ENCODE measurements at places on chromosomes 2 and 18.

DNA sequence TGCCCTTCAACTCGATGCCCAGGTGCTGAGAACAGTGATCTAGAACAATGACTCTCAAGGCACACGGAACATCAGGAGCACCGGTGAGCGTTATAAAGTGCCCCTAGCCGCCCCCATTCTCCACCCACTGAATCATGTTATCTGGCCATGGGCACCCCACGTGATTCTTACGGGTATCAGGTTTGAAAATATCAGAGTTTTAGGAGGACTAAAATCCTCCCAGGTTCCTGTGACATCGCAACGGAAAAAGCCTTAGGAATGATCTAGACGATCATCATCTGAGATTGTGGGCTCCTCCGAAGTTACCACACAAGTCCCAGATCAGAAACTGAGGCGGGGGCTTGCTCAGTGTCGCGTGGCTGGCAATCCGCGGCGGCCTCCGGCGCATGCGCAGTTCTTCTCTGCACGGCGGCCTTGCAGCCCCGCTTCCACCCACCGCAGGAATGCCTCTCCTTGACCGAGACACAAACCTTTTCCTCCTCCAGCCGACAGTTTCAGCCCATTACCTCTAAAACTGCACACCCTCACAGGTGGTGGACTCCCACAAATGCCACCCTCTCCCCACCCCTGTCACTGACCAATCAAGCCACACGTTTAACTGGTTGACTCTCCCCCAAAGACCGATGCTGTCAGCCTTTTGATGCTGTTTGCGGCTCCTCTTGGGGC, 5.8 kb upstream of the MRPL33 start:
- peak; percentile 91 for DNase-seq

DNA sequence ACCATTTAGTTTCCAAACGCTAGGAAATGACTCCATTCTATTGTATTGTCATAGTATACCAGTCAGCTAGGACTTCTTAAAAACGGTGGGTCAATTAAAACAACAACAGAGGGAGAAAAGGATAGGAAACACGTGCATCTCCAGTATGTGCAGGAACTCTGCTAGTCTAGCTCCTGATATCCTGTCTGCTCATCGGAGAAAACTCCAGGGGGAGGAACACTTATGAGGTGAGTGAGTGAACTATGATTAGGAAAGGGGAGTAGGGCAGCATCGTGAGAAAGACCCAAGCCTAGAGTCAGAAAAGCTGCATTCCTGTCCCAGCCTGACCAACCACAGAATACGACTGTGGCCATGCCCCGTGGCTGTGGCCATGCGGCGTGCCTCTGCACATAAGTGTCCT, 34.2 kb downstream of the DTNB start:
- no peak for DNase-seq

DNA sequence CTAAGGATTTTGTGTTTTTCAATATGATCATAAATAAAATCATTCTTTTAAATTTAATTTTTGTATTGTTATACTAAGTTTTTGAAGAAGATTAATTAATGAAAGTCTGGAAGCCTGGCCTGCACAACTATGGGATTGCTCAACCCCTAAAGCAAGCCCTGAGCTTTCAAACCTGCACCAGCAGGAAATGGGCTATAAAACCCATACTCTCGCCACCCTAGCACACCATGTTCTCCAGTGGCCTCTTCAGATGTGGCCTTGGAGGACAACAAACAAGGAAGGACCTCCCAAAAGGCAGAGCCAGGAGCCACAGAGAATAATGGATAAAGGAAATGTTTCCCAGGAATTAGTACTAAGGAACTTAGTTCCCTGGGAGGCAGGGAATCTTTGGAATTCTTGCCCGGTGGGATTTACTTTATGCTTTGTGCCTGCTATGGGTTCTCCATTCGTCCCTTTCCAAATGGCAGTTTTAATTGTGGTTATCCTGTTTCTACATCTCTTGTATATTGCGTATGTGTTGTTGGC, 212.5 kb downstream of the ZFP36L2 start:
- DNase-seq, result no peak

DNA sequence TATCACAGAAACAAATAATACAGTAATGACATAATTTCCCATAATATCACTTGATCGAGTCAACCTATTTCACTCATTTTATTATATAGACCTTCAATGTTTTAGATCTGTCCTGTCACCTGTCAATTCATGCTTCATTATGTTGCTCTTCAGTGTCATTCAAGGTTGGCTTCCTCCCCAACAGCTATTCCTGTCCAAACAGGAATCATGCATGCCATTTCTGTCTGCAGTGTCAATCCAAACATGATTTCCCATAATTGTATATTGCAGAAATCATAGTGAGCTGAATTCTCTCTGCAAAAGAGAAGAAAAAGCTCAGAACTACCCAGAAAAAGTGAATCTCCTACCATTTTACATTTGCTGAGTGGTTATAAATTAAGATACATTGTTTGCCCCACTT, 628.6 kb downstream of the NR4A2 start:
- DNase-seq, result no peak

- no peak for DNase-seq
These were observed 130.4 kb downstream of the RNF144A start for GRCh38 chr2:7047661-7048060.

GRCh38 chr18:50749945-50750344, 69.9 kb downstream of the MRO start:
- peak; percentile 45 for DNase-seq

DNA sequence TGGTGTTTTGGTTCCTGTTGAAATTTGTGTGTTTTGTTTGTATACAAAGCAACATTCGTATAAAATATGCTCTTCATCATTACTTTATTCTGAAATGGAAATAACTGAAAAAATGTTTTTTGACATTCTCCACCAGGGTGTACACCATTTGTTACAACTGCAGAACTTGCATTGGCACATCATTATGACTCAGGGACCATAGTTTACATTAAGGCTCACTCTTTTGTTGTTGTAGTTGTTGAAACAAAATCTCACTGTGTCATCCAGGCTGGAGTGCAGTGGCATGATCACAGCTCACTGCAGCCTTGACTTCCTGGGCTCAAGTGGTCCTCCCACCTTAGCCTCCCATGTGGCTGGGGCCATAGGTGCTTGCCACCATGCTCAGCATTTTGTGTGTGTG, 676.6 kb downstream of the TDRD15 start:
- DNase-seq, result no peak

DNA sequence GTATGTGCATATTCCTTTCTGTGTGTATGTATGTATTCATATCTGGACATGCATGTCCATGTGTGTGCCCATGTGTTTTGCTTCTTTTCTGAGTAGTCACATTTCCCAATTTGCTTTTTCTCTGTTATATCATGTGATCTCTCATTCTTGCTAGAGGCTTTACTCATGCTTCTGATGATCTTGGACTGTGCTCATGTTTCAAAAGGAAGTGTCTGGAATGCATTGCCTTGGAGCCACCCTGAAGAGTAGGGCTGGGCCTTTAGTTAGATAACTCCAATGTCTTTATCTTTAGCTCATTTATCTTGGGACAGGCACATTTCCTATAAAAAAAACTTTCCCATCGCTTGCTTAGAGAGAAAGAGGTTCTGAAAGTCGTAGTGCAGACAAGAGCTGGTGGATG, 859.2 kb downstream of the CNTNAP5 start:
- no peak for DNase-seq

DNA sequence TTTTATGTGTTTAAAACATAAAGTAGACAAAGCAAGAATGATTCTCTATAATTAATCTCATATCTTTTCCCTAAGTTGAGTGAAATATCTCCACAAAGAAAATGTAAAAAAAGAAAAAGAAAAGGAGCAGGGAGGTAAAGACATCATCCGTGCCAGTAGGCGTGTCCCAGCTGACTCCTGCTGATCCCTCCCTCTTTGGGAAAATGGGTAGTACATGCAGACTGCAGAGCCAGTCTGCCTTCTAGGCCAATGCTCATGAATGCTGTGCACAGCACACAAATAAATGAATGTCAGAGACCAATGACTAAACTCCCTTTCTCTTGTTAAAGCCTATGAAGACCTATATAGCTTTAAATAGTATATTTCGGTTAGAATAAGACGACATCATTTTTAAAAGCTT, 64.7 kb downstream of the RAPH1 start:
- DNase-seq, result no peak

- DNase-seq, result no peak
These were observed 107.7 kb downstream of the COPS8 start for GRCh38 chr2:237193436-237193835.

- DNase-seq, result no peak
These were observed 29.4 kb upstream of the ST3GAL5 start for GRCh38 chr2:85917887-85918795.

GRCh38 chr18:46073474-46074331, 1.6 kb upstream of the PSTPIP2 start:
- DNase-seq, result peak; percentile 60

GRCh38 chr2:214881647-214882202, 72.2 kb upstream of the BARD1 start:
- no peak for DNase-seq

DNA sequence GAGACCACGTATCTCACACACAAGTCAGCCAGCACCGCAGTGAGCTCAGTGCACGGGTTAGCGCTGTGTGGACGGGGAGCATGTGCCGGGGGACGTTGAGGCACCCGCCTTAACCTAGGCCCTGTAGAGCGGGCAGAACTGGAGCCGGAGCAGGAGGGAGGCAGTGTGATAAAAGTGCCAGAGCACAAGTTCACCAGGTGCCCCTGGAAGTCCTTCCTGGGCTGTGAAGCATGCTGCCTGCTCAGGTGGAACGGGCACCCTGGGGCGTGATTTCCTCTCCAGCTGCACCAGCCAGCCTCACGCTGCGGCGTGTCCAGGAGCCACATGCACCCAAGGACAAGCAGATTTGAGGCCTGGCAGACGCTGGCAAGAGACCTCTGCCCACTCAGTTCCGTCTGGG, 50.3 kb downstream of the ITGB1BP1 start:
- no peak for DNase-seq

DNA sequence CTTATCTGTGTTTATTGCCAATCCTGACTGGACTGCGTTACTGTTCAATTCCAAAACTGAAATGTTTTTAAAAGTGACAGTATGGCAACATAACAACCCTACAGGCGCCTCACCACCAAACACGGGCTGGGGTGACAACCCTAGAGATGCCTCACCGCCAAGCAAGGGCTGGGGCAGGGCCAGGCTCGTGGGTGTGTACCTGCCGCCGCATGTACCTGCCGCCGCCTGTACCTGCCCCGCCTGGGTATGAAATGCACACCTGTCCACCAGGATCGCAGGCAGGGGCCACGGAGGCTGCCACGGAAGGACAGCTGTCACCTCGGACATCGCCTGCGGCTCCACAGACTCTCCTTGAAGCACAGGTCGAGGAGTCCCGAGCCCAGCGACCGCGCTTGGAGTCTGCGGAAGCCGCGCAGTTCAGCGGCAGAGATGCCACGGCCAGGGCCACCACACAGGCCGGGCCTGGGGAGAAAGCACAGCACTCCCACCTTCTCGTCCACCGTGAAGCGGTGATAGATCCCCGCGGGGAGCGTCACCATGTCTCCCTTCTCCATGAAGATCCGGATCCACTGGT, 18.9 kb downstream of the ADI1 start:
- no peak for DNase-seq

DNA sequence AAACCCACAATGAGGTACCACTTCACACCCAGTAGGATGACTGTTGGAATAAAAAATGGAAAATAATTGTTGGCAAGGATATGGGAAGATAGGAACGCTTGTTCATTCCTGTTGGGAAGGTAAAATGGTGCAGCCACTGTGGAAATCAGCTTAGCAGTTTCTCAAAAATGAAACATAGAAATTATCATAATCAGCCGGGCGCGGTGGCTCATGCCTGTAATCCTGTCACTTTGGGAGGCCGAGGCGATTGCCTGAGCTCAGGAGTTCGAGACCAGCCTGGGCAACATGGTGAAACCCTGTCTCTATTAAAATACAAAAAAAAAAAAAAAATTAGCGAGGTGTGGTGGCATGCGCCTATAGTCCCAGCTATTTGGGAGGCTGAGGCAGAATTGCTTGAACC, 23.4 kb downstream of the AMER3 start:
- no peak for DNase-seq

DNA sequence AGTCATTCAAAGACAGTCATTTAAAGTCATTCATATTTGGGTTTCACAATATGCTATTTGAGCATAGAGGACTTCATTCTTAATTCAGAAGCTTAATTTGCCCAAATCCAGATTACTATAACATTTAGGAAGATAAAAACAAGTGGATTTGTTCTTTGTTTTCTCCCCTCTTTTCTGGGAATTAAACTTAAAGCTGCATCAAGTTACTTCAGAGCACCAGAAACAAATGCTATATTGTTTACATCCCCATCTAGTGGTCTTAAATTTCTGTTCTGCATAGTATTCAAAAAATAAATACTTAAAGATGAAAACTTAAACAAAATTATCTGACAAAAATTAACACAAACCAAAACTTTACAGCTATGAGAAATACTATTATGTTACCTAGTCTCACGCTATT, 34.7 kb upstream of the MARCHF7 start:
- DNase-seq, result no peak

DNA sequence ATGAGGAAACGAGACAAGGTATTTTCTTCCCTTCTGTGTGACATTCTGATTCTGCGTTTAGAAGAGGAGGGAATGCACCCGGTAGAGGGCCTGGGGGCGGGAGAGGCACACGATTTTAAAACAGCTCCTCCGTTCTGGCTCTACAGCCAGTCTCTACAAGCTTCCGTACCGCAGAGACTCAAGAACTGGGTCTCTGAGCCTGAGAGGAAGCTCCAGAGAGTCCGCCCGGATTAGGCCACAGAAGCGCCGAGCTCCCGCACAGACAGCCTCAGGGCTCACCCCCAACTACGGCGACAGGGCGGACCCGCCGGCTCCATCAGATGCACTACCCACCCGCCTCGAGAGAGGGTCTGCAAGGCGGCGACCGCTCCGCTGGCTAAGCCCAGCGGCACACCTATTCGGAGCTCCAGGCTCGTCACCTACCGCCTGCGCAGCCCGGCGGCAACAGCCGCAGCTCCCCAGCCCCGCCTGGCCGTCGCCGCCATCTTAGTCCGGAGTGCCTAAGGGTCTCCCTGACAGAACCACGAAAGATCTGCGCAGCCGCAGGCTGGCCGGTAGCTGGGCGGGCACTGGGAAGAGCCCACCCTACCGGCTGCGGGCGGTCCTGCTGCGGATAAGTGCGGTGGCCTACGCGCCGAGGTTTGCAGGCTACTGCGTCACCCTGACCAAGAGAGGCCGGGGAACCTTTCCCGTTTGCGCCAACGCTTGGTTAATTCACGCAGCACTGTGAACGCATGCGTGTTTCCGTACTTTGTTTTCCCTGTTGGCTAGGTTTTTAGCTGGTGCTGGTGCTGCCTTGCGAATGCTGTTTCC, at the start of gene NFU1:
NFU1 (minus strand) TSS at position 498 of the 813 bp plus-strand sequence; CDS start at position 485, 13 bp downstream.
- DNase-seq, result peak; percentile 98

- DNase-seq, result peak; percentile 50
These were observed 133.8 kb upstream of the SCN7A start for GRCh38 chr2:166627893-166628292.

- DNase-seq, result no peak
These were observed 1315.9 kb downstream of the DSC3 start for GRCh38 chr18:29726646-29727045.

DNA sequence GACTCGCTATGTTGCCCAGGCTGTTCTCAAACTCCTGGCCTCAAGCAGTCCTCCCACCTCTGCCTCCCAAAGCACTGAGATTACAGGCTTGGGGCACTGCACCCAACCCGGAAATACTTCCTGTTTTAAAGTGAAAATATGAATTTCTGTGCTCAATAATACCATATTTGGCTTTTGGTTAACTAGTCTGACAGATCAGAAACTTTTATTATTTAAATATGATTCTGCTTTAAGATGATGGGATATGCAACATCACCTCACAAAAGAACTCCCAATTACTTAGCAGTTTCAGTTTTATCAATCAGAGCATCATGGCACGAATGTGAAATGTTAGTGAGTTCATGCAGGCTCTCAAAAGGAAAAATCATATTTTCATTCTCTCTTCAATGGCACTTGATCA, 120.6 kb downstream of the PTRHD1 start:
- DNase-seq, result no peak

GRCh38 chr2:217930761-217931563, 71.8 kb downstream of the TNS1 start:
- no peak for DNase-seq
